Activated T-helper 17 cell treated with anti-CD3 and anti-CD28 coated beads, Interleukin-2, amount 50 U/mL, for 72 hours (primary cell): ENCODE measurements at places on chromosomes 3 and 15.

GRCh38 chr15:72915843-72916242 is 132.3 kb upstream of the ADPGK start:
- ATAC-seq: no peak

DNA sequence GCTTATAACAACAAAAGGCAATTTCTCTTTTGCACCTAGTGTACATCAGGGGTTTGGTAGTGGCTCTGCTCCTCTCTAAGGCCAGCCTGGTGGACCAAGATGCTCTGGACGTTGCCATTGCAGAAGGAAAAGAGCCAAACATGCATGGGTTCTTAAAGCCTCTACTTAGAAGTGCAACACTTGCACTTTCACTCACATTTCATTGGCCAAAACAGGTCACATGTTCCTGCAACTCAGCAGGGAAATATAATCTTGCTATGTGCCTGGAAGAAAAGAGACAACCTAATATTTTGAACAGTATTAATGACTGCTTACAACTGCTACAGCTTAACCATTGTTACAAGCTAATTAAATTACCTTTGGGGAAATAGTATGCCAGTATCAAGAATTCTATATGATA is 182.9 kb downstream of the IL5RA start:
- ATAC-seq: no peak

GRCh38 chr3:187130346-187131066 is 8.8 kb downstream of the RPL39L start:
- peak; percentile 95 for ATAC-seq

DNA sequence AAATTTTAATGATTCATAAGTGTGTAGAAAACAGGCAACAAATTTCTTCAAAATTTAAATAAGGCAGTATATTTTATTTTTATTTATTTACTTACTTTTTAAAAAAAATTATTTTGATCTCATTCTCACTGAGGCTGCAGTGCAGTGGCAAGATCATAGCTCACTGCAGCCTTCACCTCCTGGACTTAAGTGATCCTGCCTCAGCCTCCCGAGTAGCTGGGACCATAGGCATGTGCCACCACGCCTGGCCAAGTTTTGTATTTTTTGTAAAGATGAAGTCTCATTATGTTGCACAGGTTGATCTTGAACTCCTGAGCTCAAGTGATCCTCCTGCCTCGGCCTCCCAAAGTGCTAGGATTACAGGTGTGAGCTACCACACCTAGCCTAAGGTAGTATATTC is 61.2 kb upstream of the XRN1 start:
- ATAC-seq: no peak

- ATAC-seq: no peak
Observed at GRCh38 chr3:170420307-170420821, 1.7 kb downstream of the CLDN11 start.

- no peak for ATAC-seq
Observed at GRCh38 chr3:189172668-189173419, 1.1 kb downstream of the TPRG1 start.

- ATAC-seq: no peak
Observed at GRCh38 chr3:120461416-120461815, 10.6 kb upstream of the FSTL1 start.

DNA sequence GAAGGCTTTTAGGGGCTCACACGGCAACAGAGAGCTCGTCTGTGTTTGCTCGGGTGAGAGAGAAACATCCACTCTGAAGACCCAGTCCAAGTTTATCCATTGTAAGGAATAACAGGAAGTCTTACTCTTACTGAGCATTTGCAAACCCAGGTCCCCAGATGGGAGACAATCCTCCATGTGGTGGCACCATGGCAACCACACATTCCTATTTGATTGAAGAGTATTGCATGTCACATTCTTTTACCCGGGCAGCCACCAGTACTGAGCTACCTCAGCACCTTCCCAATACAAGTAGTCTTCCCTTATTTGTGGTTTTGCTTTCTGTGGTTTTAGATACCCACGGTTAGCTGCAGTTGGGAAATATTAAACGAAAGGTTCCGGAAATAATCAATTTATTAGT is 302.9 kb upstream of the RASGRP1 start:
- no peak for ATAC-seq

DNA sequence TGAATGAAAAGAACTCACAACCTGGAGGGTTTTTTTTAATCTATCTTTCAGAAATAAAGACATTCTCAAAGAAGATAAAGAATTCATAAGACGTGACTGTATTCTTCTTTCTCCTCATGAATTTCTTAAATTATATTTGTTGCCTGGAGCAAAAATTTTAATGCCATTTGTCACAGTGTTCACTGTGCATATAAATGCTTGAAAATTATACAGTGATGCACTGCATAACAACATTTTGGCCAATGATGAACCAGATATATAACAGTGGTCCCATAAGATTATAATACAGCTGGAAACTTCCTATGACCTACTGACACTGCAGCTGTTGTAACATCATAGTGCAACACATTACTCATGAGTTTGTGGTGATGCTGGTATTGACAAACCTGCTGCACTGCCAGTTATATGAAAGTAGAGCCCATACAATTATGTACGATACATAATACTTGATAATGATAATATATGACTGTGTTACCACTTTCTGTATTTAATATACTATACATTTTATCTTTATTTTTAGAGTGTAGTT is 67.3 kb downstream of the P2RY1 start:
- no peak for ATAC-seq

- no peak for ATAC-seq
Observed at GRCh38 chr15:100733101-100733842, 130.9 kb downstream of the ASB7 start.
